ENCODE measurements at places on chromosomes 12 and 14.

DNA sequence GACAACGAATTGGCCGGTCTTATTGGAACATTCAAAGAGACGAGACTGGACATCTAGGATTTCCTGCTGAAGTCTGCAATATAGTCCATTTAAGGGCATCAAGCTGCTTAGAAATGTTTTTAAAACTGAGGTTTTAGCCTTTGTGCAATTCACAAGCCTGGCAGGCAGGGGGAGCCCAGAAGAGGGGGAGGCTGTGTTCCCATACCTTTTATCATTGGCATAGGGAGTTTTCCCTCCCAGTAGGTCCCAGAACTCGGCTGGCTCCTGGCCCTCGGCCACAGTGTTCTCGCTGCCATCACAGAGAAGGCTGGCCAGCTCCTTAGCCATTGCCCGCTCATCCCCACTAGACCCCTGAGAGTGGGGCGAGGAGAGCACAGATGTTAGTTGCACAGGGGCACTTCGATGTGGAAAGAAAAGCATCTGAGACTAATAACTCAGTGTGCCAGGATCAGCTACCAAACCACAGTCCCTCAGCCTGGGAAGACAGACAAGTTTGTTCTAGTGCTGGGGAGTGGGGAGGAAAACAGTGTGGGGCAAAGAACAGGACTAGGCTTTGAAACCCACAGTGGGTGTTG lies 15.1 kb downstream of the AVIL start:
- DNase-seq: no peak

DNA sequence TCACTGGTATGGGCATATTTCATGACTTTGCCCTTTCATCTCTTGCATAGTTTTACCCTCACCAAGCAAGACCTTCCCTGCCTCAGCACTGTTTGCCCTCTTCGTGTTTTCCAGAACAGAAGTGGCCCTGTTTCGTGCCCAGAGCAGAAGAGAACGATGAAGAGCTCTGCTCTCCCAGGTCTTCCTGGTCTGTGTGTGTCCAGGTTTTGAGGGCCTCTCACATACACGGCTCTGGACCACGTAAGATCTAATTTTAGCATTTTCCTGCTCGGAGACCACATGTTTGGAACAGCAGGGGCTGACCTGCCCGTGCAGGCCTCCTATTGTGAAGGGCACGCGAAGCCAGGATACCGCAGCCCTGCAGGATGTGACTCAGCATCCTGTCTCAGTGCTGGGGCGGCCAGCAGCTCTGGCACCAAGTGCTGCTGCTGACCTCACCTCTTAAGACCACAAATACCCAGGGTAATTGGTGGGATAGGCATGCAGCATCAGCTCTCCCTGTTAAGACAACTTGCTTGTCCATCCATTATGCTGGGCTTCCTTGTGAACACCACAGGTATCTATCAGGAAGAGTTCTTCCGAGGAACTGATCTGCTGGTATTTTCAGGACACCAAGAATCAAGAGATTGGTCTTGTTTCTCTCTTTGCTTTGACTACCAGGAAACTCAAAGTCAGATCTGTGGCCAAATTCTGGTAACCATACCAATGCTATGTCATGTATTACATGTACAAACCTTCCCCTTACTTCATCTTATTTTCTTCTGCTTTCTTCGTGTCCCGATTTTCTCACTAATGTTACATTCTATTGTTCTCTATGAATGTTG lies 19.0 kb downstream of the SSH1 start:
- DNase-seq: no peak

DNA sequence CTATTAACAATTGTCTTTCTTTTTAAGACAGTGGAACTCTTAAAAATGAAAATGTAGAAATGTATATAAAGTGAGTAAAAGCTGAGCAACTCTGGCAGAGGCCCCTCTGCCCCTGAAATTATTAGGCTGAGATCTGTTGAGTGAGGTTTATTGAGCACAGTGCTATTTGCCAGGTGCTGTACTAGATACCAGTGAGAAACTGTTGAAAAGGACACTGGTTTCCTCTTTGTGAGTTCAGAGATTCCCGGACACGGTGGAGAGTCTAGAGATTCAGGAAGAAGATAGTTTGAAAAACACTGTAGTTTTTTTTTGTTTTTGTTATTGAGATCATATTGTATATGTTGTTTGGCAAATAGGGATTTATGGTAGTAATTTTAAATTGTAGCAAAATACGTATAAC lies 11.2 kb downstream of the ACVR1B start:
- no peak for DNase-seq

DNA sequence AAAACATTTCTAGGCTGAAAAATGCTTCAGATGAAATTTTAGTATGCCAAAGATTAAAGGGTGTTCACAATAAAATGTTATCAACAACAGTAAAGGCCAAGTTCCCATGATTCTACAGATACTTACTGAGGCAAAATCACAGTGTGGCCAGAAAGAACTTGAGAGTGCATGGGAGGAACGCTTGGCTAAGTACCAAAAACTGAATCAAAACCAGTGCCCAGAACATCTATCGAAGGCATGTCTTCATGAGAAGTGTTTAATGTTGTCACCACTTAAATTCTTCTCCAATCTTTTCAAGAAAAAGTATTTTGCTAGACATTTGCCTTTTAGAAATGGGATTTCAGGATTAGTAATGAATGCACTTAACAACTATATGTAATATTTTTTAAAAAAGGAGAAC lies 41.5 kb downstream of the KIF21A start:
- no peak for DNase-seq

DNA sequence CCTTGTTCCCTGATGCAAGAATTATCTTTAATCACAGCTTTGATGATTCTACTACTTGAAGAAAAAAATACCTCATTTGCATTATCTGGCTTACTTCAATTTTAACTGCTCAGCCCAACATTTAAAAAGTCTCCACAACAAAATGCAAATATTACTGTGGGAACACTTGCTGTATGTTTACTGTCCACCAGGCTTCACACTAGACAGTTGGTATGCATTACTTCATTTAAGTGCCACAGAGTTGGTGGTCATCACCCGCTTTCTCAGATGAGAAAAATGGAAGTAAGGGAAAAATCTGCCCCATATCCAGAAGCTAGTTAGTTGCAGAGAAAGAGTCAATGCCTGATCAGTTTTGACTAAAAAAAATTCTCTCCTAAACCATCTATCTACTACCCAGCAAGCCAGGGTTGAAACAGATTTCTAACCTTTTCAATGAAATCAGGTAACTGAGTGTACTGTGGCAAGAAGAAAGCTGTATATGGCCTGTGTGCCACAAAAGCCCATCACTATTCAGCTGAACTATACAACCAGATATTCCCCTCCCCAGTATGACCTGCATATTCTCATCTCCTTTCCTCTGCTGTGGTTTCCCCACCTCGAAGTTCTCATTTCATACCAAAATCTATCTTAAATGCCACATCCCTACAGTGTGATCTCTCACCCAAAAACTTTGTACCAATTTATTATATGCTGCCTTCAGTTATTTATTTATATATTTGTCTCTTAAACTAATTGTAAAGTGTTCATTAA lies 90.3 kb downstream of the ATP2B1 start:
- DNase-seq: no peak

DNA sequence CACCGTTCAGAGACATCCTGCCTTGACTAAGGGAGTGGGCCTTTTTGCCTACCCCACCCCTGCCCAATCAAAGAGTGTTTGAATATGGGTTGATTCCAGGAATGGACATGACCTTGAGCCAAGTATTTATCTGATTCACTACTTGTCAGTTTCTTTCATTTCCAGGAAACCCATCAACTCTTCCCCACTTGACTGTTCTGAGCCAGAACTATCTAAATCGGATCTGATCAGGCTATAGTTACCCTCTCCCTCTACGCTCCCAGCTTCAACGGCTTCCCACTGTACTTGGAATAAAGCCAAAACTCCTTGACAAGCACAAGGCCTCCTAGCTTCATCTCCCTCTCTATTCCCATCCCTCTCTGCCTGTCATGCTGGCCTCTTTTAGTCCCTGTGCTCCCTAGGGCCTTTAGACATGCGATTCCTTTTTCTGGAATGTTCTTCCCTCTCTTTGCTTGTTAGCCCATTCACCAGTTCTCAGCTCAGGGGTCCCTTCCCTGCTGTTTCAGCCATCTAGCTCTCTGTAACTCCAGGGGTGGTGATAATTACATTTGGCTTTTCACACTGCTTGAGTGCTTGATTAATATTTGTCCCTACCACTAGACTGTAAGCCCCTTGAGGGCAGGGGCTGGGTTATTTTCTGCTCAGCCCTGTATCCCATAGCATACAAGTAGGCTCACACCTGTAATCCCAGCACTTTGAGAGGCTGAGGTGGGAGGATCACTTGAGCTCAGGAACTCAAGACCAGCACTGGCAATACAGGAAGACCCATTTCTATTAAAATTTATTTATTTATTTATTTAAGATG lies 5.5 kb upstream of the ITPK1 start:
- no peak for DNase-seq

DNA sequence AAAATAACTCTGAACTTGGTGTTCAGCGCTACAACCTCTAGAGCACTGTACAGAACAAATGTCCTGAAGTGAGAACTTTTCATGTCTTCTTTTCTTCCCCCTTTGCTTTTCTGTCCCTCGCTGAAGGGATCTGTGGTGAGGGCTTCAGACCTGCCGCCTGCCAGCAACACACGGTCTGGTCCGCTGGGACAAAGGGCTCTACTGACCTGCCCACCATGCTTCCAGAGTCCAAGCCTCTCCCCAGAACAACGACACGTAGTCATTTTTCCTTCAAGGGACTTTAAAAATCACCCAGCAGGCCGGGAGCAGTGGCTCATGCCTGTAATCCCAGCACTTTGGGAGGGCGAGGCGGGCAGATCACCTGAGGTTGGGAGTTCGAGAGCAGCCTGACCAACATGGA lies 140.4 kb downstream of the EFCAB11 start:
- no peak for DNase-seq

GRCh38 chr12:102095677-102096263 lies 24.1 kb downstream of the NUP37 start:
- DNase-seq: no peak

GRCh38 chr12:52191841-52192791 lies at the start of gene KRT80:
TSS of gene KRT80 (minus strand) at chr12:52192014. CDS start at chr12:52191902, 112 bp downstream.
- DNase-seq: no peak

GRCh38 chr12:66320996-66321395 lies 18.7 kb downstream of the HELB start:
- DNase-seq: no peak

DNA sequence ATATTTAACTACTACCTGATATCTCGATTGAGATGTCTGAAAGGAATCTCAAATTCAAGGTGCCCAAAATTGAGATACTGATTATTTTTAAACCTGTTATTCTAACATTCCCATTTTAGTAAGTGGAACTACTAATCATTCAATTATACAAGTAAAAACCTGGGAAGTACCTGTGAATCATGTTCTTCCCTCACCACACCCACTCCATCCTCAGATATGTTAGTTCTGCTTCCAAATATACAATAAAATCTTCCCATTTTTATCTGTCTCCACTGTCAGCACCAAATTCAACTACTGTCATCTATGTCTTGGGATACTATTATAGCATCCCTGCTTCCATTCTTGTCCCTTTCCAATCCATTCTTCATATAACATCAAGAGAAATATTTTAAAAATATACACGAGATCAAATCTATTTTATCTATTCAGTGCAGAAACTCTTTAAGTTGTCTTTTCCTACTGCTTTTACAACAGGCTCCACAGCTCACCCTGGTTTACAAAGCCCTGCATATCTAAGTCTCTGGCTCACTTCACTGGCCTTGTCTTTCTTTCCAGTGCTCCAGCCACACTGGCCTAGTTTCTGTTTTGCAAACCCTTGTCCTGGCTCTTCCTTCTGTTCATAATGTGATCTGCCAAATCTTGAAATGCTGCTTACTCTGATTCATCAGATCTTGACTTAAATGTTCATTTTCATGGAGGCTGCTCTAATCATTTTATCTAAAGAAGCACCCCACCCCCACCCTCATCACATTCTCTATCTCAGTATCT lies 122.3 kb downstream of the PTPRR start:
- no peak for DNase-seq

GRCh38 chr12:79933532-79934264 lies 1.2 kb downstream of the PPP1R12A start:
- DNase-seq: no peak

DNA sequence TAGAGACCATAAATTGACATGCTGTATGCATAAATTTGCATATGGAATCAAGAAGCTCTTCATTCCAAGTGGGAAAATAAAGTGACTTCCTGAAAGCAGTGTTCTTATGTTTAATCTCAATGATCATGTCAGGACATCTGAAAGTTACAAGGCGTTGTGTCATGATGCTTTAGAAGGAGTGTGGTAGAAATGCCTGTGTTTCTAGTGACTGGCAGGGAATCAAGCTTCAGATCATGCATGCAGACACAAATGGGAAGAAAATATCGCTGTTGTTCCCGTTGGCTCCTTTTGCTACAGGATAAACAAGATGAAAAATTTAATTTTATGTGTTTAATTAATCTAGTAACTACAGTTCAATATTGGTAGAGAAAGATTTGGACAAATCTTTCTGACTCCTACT lies 298.1 kb upstream of the SYT1 start:
- no peak for DNase-seq

- DNase-seq: no peak
Observed at GRCh38 chr14:85002846-85003245, 527.1 kb upstream of the FLRT2 start.

DNA sequence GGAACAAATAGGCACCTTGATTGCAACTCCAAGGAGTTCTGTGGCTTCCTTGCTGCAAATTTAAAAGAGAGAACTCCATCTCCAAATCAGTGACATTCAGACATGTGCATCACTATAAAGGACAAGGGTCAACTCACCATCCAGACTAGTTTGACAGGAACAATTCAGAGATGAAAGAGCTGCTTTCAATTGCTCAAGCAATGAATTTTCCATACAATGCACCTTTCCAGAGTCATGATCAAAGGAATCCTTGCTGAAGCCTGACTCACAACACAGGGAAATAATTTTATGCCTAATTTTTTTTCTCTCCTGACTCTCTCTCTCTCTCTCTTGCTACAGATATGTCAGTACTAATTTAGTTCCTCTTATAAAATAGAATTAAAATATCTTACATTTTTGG lies 380.5 kb upstream of the GARIN6 start:
- DNase-seq: no peak

GRCh38 chr14:105051182-105052109 lies 13.8 kb downstream of the GPR132 start:
- DNase-seq: peak; percentile 94

GRCh38 chr12:97630875-97631274 lies 168.3 kb downstream of the RMST start:
- no peak for DNase-seq

GRCh38 chr12:77115471-77115870 lies 50.1 kb upstream of the E2F7 start:
- no peak for DNase-seq

- no peak for DNase-seq
Observed at GRCh38 chr14:66503532-66503931, 4.4 kb upstream of the GPHN start.
